Hematopoietic multipotent progenitor cell treated with erythropoietin and hydrocortisone succinate and interleukin-3 and kit ligand, for 6 days (in vitro differentiated cells): ENCODE measurements at places on chromosomes 2 and 18.

DNA sequence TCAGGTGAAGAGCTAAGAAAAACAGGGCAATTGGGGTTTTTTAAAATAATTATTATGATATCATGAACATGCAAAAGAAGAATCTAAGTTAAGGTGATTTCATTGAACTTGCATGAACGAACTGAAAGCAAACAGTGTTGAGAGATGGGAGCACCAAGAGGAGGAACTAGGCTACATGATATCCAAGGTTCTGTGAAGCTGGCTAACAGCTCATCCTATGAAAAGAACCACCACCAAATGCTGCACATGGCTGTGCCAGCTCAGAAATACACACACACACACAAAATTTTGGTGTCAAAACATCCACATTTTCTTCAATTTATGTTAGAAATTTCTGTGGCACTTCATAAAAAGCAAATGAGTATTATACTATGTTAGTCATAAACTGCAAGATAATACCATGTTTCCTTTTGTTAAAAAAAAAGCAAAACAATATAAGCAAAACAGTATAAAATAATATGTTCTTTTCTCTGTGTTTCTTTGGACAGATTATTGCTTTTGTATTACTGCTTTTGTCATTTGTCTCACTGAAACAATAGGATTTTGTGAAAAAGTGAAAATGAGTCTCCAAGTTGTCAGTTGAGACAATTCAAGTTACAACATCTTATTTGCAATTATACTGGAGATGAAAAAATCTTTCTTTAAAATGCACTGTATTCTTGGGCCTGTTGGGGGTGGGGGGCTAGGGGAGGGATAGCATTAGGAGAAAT, 12.6 kb upstream of the TTC32 start:
- no peak for DNase-seq

DNA sequence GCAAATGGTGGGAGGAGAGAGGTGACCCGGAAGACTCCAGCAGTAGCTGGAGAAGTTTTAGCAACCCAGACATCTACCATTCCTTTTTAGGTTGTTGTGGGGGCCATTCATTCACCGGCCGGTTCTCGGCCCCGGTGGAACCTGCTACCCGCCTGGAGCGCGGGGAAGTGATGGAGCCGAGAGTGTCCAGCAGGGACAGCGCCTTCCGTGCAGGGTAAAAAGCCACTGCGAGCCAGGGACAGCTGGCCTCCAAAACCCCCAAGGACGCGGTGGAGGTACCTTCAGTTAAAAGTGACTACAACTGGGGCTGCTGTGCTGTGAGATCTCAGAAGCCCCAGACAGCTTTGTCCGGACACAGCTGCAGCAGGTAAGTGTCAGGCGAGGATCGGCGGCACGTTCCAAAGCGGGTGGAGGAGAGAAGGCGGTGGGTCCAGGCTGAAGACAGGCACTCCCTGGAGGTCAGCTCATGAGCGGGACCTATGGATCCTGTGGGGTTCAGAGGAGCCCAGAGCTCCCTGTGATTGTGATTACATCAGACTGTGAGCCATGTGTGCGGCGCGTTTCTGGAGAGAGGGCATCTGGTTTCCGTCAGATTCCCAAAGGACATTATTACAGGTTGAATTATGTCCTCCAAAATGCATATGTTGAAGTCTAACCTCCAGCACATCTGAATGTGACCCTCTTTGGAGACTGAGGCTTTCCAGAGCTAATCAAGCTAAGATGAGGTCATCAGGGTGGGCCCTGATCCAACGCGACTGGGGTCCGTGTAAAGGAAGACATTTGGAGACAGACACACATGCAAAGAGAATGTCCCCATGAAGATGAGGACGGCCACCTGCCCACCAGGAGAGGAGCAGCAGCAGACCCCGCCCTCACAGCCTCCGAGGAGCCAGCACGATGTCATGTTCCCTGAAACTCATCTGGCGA, 276.3 kb downstream of the EIPR1 start:
- no peak for DNase-seq

GRCh38 chr2:179262077-179262660, 2.5 kb downstream of the SESTD1 start:
- no peak for DNase-seq

DNA sequence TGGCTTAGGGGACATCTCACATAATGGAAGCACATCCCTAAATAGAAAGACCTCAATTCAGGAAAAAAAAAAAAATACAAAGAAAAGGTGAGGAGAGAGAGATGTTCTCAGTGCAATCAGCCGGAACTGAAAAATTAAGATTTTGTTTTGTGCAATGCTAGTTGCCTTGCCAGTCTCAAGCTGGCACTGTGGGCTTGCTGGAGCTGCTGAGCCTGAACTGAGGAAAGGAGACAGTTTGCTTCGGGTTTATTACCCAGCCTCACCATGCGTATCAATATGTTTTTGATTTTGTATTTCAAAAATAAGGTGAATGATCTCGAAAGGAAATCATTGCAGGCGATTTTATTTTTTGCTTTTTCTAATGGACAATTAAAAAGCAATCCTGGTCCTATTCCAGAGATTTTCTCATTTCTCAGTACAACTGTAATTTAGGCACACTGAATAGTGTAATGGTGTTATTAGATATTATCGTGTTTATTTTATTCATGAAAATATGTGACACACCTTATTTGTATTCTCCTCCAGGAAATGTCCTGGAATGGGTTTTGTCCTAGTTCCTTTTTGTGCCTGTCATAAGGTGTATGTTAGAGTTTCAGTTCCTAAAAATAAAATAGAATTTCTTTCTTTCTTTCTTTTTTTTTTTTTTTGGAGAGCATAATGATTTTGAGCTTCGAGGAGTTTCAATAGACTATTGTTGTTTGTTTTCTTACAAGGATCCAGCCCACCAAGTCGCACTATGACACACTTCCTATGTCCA, 72.8 kb upstream of the ZEB2 start:
- DNase-seq = no peak

DNA sequence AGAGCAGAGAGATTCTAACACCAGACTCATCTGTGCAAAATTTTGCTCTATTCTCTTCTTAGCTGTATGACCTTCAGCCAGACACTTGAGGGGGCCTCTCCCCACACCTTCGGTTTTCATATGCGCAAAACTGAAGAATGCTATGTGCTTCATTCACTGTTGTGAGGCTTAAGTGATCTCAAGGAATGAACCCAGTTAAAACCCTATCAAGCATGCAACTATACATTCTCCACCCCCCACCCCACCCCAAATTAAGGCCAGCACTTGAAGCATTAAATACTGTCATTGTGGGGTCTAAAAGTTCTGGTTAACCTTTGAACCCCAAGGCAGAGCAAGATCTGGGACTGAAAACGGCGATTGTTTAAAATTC, 10.0 kb downstream of the PCARE start:
- DNase-seq = no peak

- DNase-seq = peak; percentile 32
Observed at GRCh38 chr2:29042561-29043075, 31.7 kb downstream of the PCARE start.

DNA sequence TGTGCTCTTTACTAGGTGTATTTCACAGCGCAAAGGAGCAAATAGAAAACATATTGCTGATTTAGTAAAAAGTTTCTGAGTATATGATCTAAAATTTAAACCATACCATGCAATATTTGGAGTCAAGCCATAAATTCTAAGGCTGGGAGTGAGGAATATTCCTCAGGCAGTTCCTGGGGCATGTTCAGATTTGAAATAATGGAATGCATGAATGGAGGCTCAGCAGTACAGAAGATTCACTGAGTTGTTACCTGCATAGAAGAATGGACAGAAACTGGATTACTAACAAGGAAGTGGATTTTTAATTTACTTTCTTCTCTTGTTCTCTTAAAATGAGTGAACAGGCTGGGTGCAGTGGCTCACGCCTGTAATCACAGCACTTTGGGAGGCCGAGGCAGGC, 441.0 kb upstream of the MAP2 start:
- DNase-seq = no peak

- no peak for DNase-seq
Observed at GRCh38 chr2:203326356-203326755, 1.8 kb upstream of the ABI2 start.

DNA sequence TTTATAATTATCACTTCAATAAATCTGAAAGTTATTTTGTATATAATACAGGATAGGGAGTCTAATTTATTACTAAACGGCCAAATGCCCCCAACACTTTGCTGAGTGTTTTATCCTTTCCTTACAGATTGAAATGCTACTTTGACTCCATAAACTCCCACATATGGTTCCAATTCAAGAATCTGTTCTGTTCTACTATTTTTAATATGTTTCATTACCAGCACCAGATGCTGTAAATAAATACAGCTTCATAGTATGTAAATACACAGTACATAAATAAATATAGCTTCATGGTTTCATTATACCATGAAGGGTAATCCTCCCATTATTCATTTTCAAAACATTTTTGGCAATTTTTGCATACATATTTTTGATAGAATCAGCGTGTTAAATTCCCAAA, 34.0 kb upstream of the MREG start:
- DNase-seq = no peak

- DNase-seq = no peak
Observed at GRCh38 chr2:133941666-133942065, 312.2 kb upstream of the MGAT5 start.

DNA sequence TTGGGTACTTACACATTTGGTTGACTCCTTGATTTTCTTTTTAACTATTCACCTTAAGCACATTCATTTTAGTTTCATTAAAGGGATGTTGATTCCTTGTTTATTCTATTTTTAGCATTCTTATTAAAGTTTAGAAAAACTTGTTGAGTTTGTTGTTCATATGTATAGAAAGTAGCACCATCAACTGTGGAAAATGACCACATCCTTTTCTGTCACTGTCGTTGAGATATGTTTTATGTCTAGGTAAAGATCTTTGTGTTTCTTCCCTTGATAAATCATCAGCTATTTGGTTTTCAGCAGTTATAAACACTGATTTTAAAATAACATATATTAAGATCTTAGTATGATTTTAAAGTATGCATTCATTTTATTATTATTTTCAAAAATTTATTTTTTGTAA, 25.1 kb downstream of the SLC39A10 start:
- no peak for DNase-seq

- DNase-seq = no peak
Observed at GRCh38 chr18:11259469-11260150, 110.2 kb upstream of the PIEZO2 start.

DNA sequence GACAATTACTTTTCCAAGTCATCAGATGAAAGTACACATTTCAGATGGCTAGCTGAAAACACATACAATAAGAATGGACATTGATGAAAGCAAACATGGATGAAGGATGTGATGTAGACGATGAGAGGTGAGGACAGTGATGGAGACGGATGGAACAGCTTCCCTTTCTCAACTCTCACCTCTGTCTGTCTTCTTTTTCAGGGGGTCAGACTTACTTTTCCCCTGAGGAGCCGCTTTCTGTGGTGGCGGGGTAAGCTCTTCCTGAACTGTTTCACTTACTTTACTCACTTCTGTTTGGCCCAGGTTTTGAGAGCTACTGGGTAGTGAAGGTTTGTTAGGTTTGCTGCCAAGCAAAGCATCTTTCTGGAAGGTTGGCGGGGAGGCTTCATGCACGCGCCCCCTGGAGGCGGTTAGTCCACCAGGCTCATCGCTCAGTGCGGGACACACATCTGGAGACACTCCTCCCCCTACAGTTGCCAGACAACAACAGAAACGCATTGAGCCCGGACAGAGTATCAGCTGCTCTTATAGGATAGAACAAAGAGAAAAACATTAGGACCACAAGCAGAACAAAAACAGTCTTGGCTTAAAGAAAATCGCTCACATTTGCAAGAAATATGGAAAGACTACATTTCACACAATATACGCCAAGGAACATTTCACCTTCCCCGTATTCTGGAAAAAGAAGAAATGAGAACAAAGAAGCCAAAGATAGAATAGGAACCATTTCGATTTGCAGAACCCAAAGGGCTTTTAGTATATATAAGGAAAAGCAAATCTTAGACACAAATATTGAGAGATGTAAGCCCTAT, 90.5 kb downstream of the MYOM1 start:
- peak; percentile 95 for DNase-seq

- no peak for DNase-seq
Observed at GRCh38 chr2:215917953-215918620, 95.3 kb downstream of the MREG start.

- DNase-seq = no peak
Observed at GRCh38 chr2:11655495-11655894, 14.5 kb downstream of the NTSR2 start.

GRCh38 chr2:118882693-118883336, 35.4 kb upstream of the EN1 start:
- peak; percentile 76 for DNase-seq

DNA sequence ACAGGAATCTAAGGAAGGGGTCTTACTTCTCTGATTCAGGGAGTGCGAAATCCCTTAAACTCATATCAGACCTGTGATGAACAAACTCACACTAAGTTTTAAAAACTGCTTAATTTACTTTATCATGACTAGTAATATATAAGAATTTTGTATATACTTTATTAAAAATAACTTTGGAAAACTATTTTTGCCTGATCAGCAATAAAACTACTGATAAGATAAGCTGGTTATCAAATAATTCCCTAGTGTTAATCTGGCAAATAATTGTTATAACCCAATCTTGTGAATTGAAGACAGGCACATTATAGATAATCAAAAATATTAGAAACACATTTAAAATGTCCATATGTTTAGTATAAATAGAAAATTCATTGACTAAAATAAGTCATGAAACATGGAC, 23.7 kb upstream of the DSC3 start:
- no peak for DNase-seq

DNA sequence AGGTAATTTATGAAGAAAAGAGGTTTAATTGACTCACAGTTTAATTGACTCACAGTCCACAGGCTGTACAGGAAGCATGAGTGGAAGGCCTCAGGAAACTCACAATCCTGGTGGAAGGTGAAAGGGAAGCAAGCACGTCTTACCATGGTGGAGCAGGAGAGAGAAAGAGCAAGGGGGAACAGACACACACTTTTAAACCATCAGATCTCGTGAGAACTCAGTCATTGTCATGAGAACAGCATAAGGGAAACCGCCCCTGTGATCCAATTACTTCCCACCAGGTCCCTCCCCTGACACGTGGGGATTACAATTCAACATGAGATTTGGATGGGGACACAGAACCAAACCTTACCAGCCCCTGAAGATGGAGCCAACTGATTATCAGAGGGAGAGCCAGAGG, 11.2 kb upstream of the PUM2 start:
- DNase-seq = no peak

DNA sequence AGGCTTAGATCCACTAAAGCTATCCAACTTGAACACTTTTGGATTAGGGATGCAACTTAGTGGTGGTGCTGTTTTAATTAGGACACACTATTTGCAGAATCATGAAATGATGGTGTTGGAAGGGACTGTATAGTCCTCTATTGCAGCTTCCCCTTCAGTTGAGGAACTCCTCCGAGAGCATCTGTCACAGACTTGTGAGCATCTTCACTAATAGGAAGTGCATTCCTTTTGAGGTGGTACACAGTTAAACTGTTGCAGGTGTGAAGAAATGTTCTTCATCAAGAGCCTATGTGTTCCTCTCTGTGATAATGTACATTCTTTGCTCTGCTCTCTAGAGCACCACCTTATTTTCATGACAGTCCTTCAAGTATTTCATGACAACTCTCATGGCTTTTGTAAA, 197.4 kb downstream of the CAMKMT start:
- no peak for DNase-seq

GRCh38 chr18:10391506-10391905, 62.9 kb upstream of the APCDD1 start:
- no peak for DNase-seq
